ENCODE measurements at places on chromosomes 4 and X.

DNA sequence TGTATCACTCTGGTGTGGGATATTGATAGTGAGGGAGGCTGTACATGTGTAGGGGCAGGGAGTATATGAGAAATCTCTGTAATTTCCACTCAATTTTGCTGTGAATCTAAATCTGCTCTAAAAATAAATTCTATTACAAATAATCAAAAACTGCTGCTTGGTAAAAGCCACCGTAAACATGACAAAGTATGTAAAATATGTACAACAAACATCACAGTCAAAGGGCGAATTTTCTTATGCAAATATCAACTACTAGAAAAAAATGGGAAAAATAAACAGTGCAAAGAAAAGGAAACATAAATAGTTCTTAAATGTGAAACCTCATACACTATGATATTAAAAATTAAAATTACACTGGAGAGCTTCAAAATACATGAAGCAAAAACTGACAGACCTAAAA, 105.1 kb upstream of the DCLK2 start:
- no peak for DNase-seq

DNA sequence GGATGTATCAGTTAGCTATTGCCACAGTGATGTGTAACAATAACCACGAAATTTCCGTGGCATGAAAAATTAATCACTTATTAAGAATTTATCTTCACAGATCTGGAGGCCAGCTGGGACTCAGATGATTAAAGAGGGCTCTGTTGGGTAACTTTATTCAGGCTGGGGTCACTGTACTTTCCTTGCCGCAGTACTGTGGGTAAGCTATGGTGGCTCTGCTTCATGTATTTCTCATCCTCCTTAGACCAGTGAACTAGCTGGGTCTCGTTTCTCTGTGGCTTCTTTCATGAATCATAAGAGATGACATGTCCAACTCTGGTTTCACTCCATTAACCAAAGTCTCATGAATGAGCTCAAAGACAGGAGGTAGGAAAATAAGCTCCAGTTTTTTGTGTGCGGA, 13.5 kb downstream of the TEX13B start:
- DNase-seq, result no peak

DNA sequence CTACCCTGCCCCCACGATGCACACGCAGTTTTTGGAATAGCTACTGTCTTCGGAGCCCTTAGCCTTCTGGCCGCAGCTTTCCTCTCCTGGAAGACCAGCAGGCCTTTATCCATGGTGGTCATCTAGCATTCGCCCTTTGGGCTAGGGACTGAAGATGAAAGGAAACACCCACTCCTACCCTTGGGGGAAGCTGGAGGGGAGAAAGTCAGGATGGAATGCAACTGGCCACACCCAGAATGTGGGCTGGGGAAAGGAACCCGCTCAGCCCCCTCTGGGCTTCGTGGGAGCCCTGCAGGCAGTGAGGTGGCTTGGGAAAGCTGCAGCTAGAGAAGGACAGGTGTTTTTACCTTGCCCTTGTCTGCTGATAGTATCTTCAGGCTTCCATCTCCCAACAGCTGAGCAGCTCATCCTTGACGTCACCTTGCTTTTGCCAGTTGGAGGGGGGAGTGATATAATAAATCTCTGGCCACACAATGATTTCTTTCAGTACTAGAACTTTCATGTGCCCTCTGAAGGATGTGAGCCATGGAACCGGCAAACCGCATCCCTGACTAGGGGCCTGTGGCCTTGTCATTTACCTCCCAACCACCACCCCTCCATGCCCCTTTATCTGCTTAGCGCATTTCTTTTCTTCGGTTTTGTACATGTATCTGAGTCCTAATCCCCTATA, 59.0 kb downstream of the ELF4 start:
- DNase-seq, result no peak

DNA sequence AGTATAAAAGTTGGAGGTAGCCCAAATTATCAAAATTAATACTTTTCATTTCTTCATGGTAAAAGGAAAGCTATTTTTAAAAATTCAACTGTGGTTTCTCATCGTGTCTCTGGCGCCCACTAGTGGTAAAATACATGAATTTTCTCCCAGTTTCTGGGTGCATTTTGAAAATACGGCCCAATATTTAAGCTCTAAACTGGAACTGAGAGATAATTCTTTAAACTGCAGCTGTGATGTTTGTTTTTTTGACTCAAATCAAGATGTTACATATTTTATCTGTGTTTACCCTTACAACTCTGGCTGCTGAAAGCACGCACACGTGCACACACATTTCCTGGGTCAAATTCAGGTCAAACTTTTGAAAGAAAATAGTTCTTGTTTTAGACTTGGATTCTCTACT, 123.9 kb upstream of the ACSL4 start:
- DNase-seq, result no peak

- no peak for DNase-seq
These were observed 48.4 kb downstream of the IDS start for GRCh38 chrX:149456476-149457245.

DNA sequence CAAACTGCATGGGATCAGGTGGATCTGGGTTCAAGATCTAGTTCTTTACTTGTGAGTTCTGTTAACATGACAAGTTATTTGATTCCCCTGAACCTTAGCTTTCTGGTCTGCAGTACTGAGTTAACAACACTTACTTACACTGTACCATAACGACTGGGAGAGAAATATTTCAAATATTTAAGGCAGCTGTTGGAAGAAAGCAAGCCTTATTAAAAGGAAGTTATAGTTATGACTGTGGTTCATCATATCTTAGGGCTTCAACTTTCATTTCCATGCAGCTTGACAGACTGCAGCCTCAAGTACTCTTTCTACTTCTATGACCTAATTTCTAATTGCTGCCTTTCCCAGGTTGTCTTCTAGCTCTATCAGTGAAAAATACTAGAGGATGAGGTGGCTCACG, 40.0 kb upstream of the PDGFRA start:
- no peak for DNase-seq

- no peak for DNase-seq
These were observed 213.2 kb downstream of the CAMK2D start for GRCh38 chr4:113548303-113548702.

GRCh38 chr4:141306331-141306730, 85.6 kb downstream of the ZNF330 start:
- no peak for DNase-seq

GRCh38 chr4:176784816-176785215, 7.9 kb downstream of the VEGFC start:
- DNase-seq, result no peak

- no peak for DNase-seq
These were observed 739.7 kb downstream of the CENPC start for GRCh38 chr4:66805582-66805981.

GRCh38 chr4:165994701-165995100, 121.7 kb downstream of the TLL1 start:
- DNase-seq, result no peak

DNA sequence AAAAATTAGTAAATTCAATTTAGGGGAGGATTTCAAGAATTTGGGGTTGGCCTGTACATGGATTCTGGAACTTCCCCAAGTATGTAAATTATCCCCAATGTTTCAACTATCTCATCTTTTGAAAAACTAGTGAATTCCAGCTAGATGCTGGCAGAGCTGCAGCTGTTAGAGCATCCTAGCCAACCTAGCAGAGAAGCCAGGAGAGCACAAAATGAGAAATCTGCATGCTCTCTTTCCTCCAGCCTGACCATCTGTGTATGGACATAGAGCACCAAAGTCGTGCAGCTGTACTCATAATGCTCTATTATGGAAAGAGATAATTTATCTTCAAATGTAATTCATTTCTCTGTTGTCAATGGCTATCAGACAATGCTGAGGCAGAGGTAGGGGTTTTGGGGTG, 1217.7 kb downstream of the PCDH19 start:
- no peak for DNase-seq

DNA sequence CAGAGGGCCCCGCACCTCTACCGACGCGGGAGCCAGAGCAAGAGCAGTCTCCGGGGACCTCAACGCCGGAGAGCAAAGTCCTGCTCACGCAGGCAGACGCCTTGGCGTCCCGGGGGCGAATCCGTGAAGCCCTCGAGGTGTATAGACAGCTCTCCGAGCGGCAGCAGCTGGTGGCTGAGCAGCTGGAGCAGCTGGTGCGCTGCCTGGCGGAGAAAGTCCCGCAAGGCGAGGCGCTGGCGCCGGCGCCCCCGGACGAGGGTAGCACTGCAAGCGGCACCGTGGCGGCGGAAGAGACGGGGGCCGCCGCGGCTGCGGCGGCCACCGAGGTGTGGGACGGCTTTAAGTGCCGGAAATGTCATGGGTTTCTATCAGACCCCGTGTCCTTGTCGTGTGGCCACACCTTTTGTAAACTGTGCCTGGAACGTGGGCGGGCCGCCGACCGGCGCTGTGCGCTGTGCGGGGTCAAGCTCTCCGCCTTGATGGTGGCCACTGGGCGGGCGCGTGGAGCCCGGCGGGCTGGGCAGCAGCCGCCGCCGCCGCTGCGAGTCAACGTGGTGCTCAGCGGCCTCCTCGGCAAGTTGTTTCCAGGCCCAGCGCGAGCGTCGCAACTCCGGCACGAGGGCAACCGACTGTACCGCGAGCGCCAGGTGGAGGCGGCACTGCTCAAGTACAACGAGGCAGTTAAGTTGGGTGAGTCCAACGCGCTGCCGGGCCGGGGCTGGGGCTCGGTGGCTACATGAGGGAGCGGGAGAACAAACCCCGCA, 672 bp downstream of the LONRF3 start:
- no peak for DNase-seq

DNA sequence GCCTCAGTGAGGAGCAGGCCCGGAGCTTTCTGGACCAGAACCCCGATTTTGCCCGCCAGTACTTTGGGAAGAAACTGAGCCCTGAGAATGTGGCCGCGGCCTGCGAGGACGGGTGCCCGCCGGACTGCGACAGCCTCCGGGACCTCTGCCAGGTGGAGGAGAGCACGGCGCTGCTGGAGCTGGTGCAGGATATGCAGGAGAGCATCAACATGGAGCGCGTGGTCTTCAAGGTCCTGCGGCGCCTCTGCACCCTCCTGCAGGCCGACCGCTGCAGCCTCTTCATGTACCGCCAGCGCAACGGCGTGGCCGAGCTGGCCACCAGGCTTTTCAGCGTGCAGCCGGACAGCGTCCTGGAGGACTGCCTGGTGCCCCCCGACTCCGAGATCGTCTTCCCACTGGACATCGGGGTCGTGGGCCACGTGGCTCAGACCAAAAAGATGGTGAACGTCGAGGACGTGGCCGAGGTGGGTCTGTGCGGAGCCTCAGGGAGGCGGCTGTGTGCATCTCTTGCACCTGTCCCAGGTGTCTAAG, 323 bp downstream of the PDE6B start:
- no peak for DNase-seq

- no peak for DNase-seq
These were observed 21.9 kb upstream of the SCRG1 start for GRCh38 chr4:173420801-173421200.

DNA sequence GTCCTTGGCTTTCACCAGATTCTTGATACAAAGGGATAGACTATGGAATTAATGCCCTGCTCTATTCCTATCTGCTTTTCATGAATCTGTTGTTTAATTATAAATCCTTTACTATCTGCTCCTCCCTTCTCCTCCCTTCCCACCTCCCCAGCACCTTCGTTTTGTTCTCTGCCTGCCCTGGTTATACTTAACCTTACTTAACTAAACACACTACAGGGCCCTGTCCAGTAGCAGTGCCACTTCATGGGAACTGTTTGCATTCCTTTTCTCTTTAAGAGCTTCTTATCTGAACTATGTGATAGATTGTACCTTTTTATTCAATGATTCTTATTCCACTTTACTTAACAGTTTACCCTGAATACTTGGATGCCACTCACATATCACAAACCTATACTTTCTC, 830 bp downstream of the HOPX start:
- DNase-seq, result no peak

GRCh38 chrX:120560405-120560841, 339 bp downstream of the CUL4B start:
- no peak for DNase-seq

DNA sequence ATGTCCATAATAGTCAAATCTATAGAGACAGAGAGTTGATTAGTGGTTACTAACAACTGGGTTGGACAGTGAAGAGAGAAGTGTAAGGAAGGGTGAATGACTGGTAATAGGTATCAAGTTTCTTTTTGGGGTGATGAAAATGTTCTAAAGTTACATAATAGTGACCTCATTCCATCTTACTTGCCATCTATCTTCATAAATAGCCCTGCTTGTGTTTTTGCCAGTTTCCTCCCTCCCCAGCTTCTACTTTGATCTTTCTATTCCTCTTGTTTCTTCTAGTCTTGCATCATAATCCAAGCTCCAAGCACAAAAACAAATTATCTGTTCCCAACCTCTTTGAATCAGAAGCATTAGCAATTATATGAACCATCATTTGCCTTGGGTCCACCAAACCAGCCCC, 40.2 kb upstream of the TET2 start:
- peak; percentile 23 for DNase-seq

GRCh38 chr4:154720618-154721267, 23.1 kb upstream of the LRAT start:
- no peak for DNase-seq

DNA sequence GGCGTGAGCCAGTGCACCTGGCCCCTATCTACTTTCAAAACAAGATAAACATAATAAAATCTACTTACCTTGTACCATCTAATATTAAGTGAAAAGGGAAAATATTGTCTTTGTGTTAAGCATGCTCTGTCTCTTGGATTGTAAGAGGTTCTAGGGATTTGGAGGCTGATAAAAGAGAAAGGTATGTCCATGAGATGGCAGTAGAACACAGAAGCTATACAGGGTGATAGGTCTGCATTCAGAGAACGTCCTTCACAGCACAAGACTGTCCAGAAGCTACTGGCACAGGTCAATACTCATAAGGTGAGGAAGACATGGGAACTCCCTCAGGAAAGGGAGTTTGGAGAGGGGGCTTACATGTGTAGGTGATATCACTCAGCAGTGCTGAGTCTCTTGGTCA, 135.5 kb downstream of the TMEM47 start:
- DNase-seq, result no peak

DNA sequence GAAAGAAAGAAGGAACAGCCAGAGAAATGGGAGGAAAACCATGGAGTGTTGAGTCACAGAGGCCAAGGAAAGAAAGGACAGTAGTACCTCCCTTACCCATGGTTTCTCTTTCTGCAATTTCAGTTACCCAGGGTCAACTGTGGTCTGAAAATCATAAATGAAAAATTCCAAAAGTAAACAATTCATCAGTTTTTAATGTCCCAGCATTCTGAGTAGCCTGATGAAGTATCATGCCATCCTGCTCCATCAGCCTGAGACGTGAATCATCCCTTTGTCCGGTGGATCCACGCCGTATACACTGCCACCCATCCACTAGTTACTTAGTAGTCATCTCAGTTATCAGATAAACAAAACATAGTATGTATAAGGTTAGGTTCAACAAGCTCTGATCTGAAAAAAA, 114.2 kb downstream of the COMMD8 start:
- peak; percentile 36 for DNase-seq

DNA sequence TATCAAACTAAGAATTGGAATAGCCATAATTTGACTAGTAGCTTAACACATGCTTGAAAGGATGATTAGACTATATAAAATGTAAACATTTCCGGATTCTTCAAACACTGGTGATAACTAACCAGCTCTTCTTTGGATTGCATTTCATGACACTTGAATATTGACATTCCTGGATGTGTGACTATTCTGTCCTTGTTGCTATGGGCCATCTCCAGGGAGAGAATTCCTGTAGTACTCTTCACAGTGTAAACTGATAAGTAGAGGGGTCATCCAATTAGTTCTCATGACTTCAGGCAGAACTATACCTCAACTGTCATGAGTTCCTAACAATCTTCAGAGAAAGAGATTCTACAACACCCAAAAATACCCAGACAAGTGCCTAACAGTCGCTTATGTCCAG, 1026.7 kb upstream of the TENM3 start:
- DNase-seq, result no peak

GRCh38 chrX:115408771-115409400, 119.4 kb downstream of the LUZP4 start:
- no peak for DNase-seq

- no peak for DNase-seq
These were observed 106.1 kb upstream of the TMEM150C start for GRCh38 chr4:82667761-82668480.
